ENCODE measurements at places on chromosomes 16 and 17.

DNA sequence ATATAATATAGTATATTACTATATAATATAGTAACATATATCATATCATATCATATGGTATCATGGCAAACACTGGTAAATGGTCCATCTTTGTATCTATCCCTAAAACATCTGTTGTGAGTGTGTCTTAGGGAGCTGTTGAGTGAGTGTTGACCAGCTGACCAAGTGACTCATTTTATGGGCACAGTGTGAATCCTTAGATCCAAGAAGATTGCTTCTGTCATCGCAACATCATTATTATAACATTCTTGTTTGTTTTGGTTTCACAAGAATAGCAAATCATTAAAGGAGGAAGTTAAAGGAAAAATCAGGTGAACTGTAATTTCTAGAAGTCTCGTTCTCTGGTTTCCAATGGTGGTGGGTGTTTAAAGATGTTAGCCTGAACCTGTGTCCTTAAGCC lies 11.7 kb upstream of the MAF start:
- no peak for DNase-seq

DNA sequence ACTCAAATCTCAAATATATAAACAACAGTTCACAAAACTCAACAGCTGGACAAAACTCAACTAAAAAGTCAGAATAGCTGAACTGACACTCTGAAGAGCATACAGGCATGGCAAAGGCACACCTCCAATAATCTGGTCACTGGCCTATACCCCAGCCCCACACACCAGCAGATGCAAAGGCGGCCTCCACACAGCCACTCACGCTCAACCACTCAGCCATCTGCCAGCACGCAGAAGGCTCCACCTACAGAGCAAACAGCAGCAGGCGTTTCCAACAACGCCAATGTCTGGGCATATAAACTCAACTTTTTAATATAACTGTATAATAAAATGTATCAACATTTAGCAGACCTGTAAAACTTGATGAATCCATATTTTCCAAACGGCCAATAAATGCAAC lies 17.2 kb downstream of the USP7 start:
- DNase-seq, result no peak

DNA sequence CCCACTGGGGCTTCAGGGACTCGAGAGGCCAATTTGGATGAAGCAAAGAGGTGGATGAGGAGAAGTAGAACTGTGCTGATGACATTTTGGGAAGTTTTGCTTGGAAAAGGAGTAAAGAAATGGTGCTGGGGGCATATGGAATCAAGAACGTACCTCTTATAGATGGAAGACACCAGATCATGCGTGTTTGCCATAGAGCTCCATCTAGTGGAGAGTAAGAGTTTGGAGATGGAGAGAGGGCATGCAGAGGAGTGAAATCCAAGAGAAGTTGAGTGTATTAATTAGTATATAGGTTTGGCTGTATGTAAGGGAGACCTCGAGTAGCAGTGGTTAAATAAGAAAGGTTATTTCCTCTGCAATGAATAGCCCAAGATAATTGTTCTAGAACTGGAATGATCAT lies 56.0 kb downstream of the SHISA6 start:
- no peak for DNase-seq

GRCh38 chr16:88494335-88495154 lies 41.5 kb downstream of the ZFPM1 start:
- DNase-seq, result no peak

DNA sequence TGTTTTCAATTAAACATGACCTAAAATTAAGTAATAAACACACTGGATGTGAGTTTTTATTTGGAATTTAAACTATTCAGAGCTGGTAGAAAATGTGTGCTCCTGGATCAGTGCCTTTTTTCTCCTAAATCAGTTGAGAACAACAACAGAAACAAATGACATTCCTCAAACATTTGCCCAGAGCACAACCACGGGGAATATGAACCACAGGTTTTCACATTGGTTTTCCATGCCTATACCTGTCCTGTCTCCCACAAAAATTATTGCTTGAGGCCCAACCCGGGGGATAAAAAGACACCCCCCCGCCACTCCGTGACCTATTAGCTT lies 6.8 kb downstream of the HSBP1 start:
- DNase-seq, result no peak

Data from activated CD4-positive, alpha-beta T cell treated with anti-CD3 and anti-CD28 coated beads, Interleukin-2, amount 50 U/mL, for 1 hour (primary cell).